ENCODE measurements at places on chromosomes 11 and 22.

DNA sequence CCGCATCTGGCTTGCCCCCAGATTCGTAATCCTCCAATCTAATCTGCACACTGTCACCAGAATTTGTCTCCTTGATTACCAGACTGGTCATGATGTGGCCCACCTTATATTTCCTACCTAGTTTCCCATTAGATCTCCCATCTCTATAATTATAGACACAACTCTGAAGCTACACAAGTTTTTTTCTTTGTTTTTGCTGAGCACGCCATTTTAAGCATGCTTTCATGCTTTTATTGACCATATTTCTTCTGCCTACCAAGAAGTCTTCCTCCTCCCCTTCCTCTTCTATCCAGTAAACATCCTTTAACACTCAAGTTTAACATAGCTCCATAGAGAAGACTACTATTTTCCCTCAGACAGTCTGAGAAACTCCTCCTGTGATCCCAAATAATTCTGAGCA, 24.3 kb upstream of the DEPDC7 start:
- DNase-seq, result no peak

GRCh38 chr11:109553284-109553683, 131.3 kb downstream of the C11orf87 start:
- no peak for DNase-seq

DNA sequence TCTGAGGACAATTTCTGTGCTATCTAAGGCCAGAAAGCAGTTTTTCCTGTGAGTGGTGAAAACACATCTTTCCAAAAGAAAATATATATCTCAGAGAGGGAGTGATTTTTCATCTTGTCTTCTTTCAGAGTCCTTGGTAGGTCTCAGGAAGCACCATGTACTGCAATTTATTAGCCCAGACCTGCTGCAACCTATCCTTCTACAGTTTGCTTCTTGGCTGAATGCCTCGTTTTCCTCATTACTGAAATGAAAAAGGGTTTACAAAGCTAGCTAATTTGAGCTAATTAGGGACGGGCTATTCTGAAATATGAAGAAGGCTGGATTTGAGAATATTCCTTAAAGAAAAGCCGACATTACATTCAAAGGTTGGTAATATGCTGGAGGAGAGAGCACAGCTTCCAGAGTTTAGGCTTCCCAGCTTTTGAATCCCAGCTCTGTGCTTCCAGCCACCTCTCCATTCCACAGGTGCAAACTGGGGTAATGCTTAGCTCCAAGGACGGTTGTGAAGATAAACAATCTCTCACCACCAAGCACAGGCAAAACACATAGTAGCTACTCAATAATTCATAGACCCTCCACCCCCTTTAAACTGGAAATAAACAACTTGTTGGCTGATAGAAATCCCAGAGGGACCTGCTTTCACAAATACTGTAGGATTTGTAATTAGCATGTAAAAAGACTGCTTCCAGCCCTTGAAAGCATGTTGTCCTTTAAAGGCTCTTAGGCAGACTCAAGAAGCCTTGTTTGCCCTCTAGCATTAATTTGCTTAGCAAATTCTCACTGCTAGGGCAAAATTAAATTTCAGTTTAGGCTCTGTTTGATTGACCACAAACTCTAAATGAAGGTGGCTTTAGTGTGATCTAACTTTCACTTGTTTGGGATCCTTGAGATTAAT, 24.5 kb upstream of the SESN3 start:
- DNase-seq, result no peak

DNA sequence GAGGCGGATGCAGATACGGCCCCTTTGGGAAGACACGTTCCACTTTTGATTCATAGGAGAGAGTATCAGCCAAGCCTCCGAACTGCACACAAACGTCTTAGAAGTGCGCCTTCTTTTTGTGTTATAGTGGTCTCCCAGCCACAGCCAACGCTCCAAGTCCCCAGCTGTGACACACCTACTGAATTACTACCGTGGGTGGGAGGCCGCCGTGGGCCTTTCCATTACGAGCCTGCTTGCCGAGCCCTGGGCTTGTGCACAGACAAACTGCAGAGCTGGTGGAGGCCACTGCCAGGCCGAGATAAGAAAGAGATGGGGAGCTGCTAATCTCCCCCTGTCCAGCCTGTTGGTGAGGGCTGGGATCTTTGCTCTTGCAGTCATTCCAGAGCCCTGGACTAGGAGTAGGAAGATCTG, 761 bp downstream of the HMBS start:
- DNase-seq, result peak; percentile 59

DNA sequence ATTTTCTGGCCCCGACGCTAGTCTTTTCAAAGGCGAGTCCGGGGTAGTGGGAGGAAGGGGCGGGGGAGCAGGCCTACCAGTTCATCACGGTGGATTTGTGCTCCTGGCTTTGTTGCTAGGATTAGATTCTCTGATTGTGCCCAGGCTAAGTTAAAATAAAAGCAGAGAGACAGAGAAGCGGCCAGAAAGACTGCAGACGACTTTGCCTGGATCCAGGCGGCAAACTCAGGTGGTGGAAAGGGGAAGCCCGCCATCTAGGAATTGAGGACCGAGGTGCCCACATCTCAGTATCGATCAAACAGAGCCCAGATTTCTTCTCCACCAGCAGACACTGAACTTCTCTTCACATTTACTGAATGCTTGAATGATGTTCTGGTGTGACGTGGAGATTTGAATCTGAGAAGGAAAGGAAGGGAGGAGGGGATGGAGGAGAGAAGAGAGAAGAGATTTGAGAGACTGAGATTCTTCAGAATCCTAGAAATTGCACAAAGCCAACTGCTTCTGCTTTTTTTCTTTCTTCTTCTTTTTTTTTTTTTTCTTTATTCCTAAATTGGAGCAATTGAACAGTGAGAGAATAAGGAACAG, 2.7 kb downstream of the FAT3 start:
- no peak for DNase-seq

GRCh38 chr11:72758304-72758689, 6.1 kb upstream of the ARAP1 start:
- no peak for DNase-seq

DNA sequence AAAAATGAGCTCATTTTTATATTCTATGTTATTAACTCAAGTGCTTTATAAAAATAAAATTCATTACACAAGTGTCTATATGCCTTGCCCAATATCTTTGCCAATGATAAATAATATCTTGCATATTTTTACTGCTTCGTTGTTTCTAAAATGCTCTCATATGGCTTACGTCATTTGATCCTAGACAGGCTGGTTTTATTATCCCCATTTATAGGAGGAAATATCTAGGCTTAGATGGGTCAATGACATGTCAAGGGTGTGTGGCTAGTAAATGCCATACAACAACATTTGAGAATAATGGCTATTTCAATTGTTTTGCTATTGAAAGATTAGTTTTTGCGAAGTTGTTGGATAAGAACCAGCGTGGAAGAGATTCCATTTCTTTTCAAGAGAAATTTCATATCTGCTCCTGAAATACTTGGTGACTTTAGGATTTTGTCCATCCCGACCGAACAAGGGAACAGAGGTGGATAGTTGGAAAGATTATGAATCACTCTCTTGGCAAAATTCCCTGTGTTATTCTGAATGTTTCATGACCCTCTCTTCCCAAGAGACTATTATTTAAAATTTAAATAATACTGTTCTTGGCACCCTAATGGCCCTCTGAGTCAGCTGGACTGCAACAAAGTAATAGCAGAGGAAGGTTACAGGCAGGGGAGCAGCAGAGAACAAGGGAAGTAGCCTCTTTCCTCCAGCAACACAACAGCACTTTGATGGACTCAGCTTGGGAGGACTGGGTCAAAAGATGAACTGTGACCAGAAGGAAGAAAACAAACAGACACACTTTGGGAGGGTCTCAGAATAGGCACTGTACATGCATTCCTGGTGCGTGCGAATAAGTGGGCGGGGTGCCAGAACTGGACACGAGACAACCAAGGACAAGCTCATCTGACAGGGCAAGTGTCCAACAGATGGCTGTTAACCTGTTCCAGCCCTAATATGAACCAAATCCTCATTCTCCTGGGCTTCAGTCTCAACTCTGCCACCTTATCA, 94.5 kb downstream of the ME3 start:
- DNase-seq, result no peak

DNA sequence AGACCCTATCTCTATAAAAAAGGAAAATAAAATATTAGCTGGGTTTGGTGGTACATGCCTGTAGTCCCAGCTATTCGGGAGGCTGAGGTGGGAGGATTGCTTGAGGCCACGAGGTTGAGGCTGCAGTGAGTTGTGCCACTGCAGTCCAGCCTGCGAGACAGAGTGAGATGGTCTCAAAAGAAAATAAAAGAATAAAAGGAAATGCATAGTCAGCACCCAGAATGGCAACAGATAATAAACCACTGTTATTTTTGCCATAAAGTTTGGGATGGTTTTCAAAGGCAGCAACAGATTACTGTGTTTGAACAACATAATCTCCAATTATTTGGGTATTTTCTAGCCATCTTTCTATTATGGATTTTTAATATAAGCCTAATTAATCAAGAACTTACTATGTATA, 61.9 kb downstream of the ATG16L2 start:
- no peak for DNase-seq

- DNase-seq, result no peak
Measured at GRCh38 chr11:83725728-83726127, 439.6 kb upstream of the CCDC90B start.

- DNase-seq, result no peak
Measured at GRCh38 chr11:88535266-88535665, 197.7 kb upstream of the CTSC start.

DNA sequence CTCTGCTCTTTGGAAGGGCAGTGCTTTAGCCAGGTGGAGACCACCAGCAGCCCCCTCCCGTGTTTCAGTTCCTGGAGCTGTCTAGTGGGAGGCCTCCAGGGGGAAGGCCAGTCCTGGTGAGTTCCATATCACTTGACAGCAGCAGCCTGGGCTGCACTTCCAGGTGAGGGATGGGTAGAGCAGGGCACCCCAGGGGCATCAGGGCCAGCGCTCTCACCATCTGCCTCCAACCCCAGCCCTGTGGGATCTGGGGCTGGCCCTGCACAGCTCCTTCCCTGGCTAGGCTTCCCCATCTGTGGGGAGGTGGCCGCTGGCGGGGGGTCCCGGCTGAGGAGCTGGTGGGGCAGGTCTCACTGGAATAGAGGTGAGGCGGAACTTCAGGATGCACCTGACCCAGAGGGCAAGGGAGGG, 60.5 kb downstream of the MORC2 start:
- no peak for DNase-seq
